ENCODE measurements at places on chromosomes 5 and 9. TPM values are rescaled to one million over a fixed set of nuclear protein-coding genes. Genes with fewer than 3 reads are reported as not detected.

Gene SMIM23
- polyA plus RNA-seq = not detected

Gene CSF1R
- 4.9 TPM for polyA plus RNA-seq

Gene FRRS1L
- under 0.01 TPM for polyA plus RNA-seq

Gene MCC
- 3.5 TPM for polyA plus RNA-seq

Gene SLC1A3
- 12.0 TPM for polyA plus RNA-seq

Gene TRIP13
- 1.6 TPM for polyA plus RNA-seq

Gene PCDHGA7
- polyA plus RNA-seq = 0.32 TPM

Gene SLC25A2
- 0.15 TPM for polyA plus RNA-seq

Gene RIC1
- polyA plus RNA-seq = 16.5 TPM

Gene SPINK13
- polyA plus RNA-seq = not detected

Gene SH3PXD2B
- 1.9 TPM for polyA plus RNA-seq

Gene SLC46A2
- polyA plus RNA-seq = not detected

Gene DDX46
- 17.0 TPM for polyA plus RNA-seq

Gene IGFBPL1
- 0.95 TPM for polyA plus RNA-seq

Gene PCDHA6
- polyA plus RNA-seq = not detected

Gene PCDHGB4
- 0.77 TPM for polyA plus RNA-seq

Gene KIF4B
- polyA plus RNA-seq = not detected

Gene SH2D3C
- polyA plus RNA-seq = 3.8 TPM

Gene DIAPH1
- 97.3 TPM for polyA plus RNA-seq

Gene WNK2
- polyA plus RNA-seq = 101 TPM

Gene OR13C8
- polyA plus RNA-seq = not detected

Gene PPP1R2B
- 0.03 TPM for polyA plus RNA-seq

Gene TEX48
- not detected for polyA plus RNA-seq

Gene ELAVL2
- not detected for polyA plus RNA-seq

Gene ADAMTS2
- 0.22 TPM for polyA plus RNA-seq

Gene SPATA31D4
- 0.01 TPM for polyA plus RNA-seq

Gene ALDH1A1
- 181 TPM for polyA plus RNA-seq

Gene OLFM1
- 36.5 TPM for polyA plus RNA-seq

Gene TMEM203
- polyA plus RNA-seq = 35.3 TPM

Gene TCF7
- 11.4 TPM for polyA plus RNA-seq

Gene SLC35A4
- 35.7 TPM for polyA plus RNA-seq

Gene OMD
- 3.6 TPM for polyA plus RNA-seq

Gene SPINK7
- polyA plus RNA-seq = 0.32 TPM

Gene NXNL2
- polyA plus RNA-seq = not detected

Gene SAXO1
- polyA plus RNA-seq = not detected

Gene TLR4
- polyA plus RNA-seq = 1.9 TPM

Gene IFNA21
- polyA plus RNA-seq = not detected

Gene CDC25C
- polyA plus RNA-seq = 5.7 TPM
